ENCODE measurements at places on chromosomes 1 and 21. TPM values are rescaled to one million over a fixed set of nuclear protein-coding genes. Genes with fewer than 3 reads are reported as not detected.

DNA sequence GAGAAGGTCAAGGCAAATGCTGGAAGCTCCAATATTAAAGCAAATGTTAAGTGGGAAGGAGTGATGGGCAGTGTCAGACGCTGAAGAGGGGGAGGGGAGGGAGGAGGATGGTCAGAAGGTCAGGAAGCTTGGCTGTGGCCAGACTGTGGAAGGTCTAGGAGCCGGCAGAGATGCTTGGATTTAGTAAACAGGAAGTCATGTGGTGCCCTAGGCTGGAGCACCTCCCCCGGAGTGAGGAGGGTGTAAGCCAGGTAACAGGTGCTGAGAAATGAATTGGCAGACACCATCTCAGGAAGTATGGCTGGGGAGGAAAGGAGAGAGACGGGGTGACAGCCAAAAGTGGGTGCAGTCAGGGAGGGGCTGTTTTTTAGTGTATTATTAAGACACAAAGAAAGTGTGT, 17.7 kb downstream of the CSMD2 start:
- no peaks in the 10 kb centered on the region for H3K4me1 ChIP-seq
- H3K36me3 ChIP-seq: no peaks in the 10 kb centered on the region
- peaks cover 5% of the 10 kb centered on the region for H3K27me3 ChIP-seq
- H3K4me3 ChIP-seq: no peak overlapping the region

DNA sequence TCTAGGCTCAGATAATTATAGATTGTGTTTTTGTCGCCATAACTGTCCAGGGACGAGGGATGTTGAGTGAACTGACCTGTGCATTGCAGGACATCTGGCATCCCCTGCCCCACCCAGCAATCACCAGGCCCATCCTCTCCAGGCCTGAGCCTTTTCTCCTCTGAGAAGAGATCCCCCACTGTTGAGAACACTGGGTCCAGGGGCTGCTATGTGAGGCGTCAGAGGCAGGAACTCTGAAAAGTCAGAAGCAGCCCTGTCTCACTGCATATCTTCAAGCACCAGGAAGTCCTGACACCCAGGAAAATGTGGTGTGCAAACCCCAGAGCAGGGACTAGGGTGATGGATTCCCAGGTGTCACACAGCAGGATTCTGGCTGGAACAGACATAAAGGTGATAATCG, 17.1 kb upstream of the ACBD3 start:
- H3K4me3 ChIP-seq: no peak overlapping the region
- H3K27me3 ChIP-seq: no peaks in the 10 kb centered on the region
- H3K4me1 ChIP-seq: no peaks in the 10 kb centered on the region

DNA sequence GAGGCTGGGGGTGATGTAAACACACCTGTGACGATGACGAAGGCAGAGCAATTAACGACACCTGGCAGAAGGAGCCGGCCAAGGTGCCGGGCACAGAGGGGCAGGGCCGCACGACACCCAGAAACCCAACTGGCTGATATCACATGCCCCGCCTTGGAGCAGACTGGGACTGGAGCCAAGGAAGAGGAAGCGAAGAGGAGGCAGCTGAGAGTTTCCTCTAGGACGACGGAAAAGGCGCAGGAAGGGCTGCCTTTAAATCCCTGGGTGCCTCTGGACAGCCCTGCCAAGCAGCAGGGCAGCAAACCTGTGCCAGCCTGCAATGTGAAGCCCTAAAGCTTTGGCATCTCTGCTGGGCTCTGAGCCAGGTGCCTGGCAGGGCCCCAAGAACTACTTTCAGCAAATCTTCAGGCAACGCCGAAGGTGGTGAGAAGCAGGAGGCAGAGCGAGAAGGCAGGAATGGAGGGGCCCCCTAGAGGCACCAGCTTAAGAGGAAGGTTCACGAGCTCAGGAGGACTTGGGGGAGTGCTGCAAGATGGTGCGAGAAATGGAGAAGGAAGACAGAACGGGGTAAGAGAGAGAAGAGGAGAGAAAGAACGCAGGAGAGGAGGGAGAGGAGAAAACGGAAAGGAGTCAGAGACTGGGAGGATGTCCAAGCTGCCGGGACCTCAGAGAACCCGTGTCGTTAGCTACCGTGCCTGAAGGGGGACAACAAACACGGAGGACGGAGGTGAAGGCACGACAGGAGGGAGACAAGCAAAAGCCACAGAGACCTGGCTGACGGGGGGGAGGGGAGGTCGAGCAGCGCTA, 25.3 kb upstream of the PEF1 start:
- H3K36me3 ChIP-seq: no peaks in the 10 kb centered on the region
- H3K4me1 ChIP-seq: peaks cover 38% of the 10 kb centered on the region
- H3K4me3 ChIP-seq: peak overlapping the region; percentile 0

Gene SLC6A17
- not detected for total RNA-seq

GRCh38 chr21:38922474-38923235, 116.9 kb downstream of the ETS2 start:
- no peaks in the 10 kb centered on the region for H3K36me3 ChIP-seq
- H3K27me3 ChIP-seq: no peaks in the 10 kb centered on the region
- no peak overlapping the region for H3K4me3 ChIP-seq
- H3K27ac ChIP-seq: no peak overlapping the region
- DNase-seq: no peak
- no peaks in the 10 kb centered on the region for H3K4me1 ChIP-seq

DNA sequence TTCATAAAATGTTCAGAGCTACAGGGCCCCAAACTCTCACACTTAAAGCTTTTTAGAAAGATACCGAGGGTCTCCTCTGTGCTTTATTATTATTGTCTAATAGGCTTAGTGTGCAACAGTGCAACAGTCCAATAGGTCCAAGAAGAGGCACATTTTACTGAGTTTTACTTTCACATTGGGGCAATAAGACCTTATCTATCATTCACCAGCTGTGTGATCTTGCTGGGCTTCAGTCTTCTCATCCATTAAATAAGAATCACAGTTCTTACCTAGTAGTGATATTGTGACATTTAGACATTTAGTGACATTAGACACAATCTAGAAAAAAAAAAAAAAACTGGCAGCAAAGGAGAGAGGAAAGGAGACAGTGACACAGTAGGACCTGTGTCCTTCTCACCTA, 175.8 kb upstream of the NFIA start:
- H3K36me3 ChIP-seq: no peaks in the 10 kb centered on the region
- H3K27ac ChIP-seq: no peak overlapping the region
- H3K4me1 ChIP-seq: peaks cover 18% of the 10 kb centered on the region
- H3K27me3 ChIP-seq: no peaks in the 10 kb centered on the region

DNA sequence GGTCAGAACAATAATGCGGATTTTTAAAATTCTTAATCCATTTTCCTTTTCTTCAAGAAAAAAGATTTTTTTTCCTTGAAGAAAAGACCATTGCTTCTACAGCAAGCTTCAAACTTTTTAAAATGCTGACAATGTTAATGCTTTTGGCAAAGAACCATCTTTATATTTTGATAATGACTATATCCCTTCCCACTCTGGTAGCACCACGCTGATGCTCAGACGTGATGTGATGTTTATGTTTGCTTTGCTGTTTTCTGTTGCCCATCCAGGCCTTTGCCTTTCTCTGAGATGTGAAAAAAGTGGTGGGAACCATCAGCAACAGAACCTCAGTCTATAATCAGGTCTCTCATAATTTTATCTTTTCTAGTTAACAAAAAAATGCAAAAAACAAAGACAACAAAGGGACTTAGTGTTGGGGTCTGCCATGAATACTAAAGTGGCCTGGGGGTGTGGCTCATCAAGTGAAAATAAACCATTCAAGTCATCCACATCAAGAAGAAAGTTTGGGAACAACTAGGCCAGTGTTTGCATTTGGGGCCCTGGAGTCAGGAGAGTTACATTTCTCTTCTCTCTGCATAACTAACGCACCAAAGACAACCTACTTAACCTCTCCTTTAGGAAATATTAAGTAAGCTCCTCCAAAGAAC, 244.6 kb upstream of the DMRTA2 start:
- no peak overlapping the region for H3K4me3 ChIP-seq
- DNase-seq: no peak
- H3K27ac ChIP-seq: no peak overlapping the region
- no peaks in the 10 kb centered on the region for H3K4me1 ChIP-seq
- no peaks in the 10 kb centered on the region for H3K27me3 ChIP-seq
- H3K36me3 ChIP-seq: peaks cover 3% of the 10 kb centered on the region

DNA sequence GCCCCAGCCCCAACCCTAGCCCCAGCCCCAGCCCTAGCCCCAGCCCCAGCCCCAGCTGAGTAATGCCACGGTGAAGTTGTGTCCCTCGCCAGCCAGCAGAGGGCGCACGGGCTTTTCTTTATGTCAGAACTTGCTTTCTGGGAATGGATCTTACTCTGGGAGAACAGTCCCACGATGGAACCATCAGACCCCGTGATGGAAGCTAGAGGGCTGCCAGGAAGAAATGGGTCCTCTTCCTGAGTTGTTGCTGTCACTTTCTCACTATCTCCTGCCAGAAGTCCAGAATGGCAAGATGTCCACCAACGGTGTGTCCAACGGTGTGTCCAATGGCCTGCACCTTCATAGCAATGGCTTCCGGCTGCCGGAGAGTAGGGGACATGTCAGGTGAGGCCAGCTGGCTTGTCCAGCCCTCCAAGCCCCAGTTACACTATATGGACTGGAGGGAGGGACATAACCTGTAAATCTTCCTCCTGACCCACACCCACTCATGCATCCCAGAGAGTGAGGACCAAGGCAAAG, 25.1 kb upstream of the TMEM222 start:
- no peak overlapping the region for H3K4me3 ChIP-seq
- no peaks in the 10 kb centered on the region for H3K36me3 ChIP-seq
- H3K27me3 ChIP-seq: no peaks in the 10 kb centered on the region
- no peak overlapping the region for H3K27ac ChIP-seq
- peak; percentile 79 for DNase-seq
- peaks cover 27% of the 10 kb centered on the region for H3K4me1 ChIP-seq

DNA sequence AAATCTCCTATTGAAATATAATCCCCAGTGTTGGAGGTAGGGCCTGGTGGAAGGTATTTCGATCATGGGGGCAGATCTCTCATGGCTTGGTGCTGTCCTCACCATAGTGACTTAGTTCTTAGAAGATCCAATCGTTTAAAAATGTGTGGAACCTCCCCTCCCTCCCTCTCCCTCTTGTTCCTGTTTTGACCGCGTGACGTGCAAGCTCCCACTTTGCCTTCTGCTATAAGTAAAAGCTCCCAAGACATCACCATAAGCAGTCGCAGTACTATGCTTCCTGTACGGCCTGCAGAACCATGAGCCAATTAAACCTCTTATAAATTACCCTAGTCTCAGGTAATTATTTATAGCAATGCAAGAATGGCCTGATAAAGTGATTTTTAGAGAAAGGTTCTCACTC, 10.9 kb upstream of the RGS2 start:
- H3K4me1 ChIP-seq: no peaks in the 10 kb centered on the region
- no peaks in the 10 kb centered on the region for H3K27me3 ChIP-seq
- DNase-seq: no peak
- no peak overlapping the region for H3K27ac ChIP-seq

DNA sequence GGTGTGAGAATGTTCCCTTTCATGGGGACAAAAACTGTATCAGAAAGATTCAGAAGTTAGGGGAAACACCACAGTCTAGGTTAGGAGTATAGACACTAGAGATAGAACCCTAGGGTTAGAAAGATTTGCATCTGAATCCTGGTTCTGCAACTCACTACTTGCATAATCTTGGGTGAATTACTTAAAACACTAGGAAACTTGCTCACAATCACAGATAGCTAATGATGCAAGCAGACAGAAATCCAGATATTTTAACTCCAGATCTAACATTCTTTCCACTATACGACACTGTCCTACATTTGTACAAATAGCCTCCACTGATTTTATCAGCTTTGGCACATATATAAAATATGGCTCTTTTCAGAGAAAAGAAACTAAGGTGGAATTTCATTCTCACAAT, 30.8 kb upstream of the GLIS1 start:
- no peaks in the 10 kb centered on the region for H3K4me1 ChIP-seq
- H3K27me3 ChIP-seq: no peaks in the 10 kb centered on the region
- H3K4me3 ChIP-seq: no peak overlapping the region

Gene FAM131C
- not detected for total RNA-seq

- H3K4me1 ChIP-seq: no peaks in the 10 kb centered on the region
- no peaks in the 10 kb centered on the region for H3K36me3 ChIP-seq
- H3K4me3 ChIP-seq: no peak overlapping the region
- H3K27ac ChIP-seq: no peak overlapping the region
- DNase-seq: peak; percentile 36
Observed at GRCh38 chr1:93288558-93288957, 57.1 kb upstream of the DR1 start.

DNA sequence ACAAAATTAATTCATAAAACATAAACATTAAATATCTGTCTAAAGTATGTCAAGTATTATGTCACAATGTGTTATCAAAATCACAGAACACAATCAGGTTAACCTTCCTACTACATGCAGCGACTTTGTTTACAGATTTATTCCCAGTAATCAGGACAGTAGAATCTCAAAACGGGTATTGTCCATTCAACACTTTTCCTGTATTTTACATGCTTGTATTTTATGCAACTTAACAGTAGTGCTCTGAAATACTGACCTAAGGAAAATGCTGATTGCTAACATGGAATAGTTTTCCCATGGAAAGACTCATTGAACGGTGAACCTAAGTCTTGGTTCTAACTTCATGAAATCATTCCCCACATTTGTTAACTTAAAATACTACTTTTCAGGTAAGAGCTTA, 2.3 kb downstream of the SERBP1 start:
- H3K4me1 ChIP-seq: 0 out of 2 replicates have a peak, but pooled peaks cover 5% of the 10 kb centered on the region
- no peaks in the 10 kb centered on the region for H3K27me3 ChIP-seq
- no peak for DNase-seq
- H3K27ac ChIP-seq: no peak overlapping the region
- peaks cover 65% of the 10 kb centered on the region for H3K36me3 ChIP-seq
- H3K4me3 ChIP-seq: peak overlapping the region; percentile 78

Gene EFCAB7
- total RNA-seq: 12.1 TPM

- H3K27ac ChIP-seq: no peak overlapping the region
- peaks cover 9% of the 10 kb centered on the region for H3K36me3 ChIP-seq
- peaks cover 13% of the 10 kb centered on the region for H3K4me1 ChIP-seq
- no peak for DNase-seq
- H3K4me3 ChIP-seq: no peak overlapping the region
Observed at GRCh38 chr1:201590474-201590873, 51.5 kb downstream of the NAV1 start.

Gene NPHS2
- not detected for total RNA-seq

DNA sequence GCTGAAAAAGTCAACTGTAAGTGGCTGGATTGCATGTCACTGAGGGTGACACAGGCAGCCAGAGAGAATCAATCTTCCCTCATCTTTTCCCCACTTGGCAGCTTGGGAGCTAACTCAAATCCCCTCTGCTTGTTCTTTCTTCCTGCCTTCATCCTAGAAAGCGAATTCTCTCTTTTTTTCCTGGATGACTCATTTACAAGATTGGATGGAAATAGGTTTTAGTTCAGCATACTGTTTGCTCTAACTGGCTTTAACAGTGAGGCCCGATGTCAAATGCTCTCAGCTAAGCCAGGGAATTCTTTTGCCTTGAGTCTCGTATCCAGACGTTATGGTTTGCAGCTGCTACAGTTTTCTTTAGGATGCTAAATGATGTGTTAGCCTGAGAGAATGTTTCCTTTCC, 72.7 kb downstream of the HUNK start:
- H3K27me3 ChIP-seq: no peaks in the 10 kb centered on the region
- peaks cover 87% of the 10 kb centered on the region for H3K36me3 ChIP-seq
- H3K4me1 ChIP-seq: peaks cover 14% of the 10 kb centered on the region
- H3K4me3 ChIP-seq: no peak overlapping the region
- H3K27ac ChIP-seq: peak overlapping the region; percentile 11

Measured in SJCRH30 (cell line).